GM04504 (cell line): ENCODE measurements at places on chromosomes 12 and 14.

DNA sequence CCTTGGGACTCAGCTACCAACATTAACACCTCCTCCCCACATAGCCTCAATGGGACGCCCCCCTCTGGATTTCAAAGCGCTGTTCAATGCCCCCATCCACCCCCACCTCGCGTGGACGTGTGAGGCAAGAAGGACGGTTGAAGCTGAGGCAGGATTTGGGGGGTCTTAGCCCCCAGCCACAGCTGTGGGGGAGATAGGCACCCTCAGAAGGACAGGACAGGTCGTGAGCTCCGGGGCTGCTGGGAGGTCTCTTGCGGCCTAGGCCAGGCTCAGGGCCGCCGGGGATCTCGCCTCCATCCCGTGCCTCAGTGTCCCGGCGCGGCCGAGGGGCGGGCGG, 8.3 kb upstream of the SP7 start:
- DNase-seq = no peak

DNA sequence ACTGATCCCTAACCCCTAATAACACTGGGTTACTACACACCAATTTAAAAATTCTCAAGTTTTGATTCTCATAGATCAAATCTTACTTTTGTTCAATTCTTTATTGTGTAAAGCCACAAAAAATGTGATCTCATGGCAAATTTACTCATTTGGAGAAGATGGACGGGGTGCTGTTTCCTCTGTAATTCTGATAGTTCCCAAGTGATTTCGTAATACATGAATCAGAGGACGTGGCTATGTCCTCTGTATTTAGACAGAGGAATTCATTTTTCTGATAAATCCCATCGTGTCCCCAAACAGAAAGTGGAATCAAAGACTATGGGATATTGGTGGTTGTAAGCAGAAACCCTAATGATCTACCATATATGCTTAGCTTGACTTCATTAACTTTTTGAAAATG, 76.6 kb upstream of the GNG2 start:
- DNase-seq = peak; percentile 55

GRCh38 chr14:21436567-21437062, 19.3 kb downstream of the CHD8 start:
- no peak for DNase-seq

DNA sequence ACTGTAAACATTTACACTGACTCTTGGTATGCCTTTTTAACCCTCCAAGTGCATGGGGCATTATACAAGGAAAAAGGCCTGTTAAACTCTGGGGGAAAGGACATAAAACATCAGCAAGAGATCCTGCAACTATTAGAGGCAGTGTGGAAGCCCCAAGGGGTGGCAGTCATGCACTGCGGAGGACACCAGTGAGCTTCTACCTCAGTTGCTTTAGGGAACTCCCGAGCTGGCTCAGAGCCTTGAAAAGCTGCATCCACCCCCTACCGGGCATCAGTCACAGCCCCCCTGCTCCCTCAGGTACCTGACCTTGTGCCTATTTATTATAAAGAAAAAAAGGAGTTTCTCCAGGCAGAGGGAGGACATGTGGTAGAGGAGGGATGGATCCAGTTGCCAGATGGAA, 695.6 kb upstream of the LMO3 start:
- DNase-seq = no peak

DNA sequence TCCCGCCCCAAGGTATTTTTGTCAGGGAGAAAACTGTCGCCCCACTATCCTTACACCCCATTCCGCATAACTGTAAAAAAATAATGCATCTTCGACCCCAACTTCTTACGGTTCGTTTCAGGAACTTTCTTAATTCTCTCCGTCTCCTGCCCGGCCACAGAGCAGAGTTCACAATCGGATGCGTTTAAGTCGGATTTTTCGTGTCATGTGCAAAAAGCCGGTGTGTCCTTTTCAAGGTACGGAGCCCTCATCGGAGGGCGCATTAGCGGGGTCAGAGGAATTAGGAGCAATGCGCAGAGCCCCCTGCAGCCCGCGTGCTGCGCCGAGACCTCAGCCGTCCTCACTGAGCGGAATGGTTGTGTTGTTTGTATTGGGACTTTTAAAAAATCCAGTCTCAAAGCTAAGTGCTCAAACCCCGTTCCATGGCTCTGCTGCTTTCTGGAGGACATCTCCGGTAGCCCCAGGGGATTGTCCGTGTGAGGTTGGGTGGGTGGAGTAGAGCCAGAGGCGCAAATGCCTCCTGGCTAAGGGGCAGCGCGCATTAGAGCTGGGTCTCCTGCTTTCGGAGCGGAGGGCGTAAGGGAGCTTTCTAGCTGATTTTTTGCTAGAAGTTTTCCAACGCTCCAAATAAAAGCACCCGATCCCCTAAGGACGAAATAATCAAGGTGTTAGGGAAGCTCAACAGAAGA, 3.9 kb upstream of the GSC start:
- no peak for DNase-seq

GRCh38 chr12:89250636-89251035, 101.7 kb downstream of the DUSP6 start:
- DNase-seq = no peak

- DNase-seq = peak; percentile 3
Observed at GRCh38 chr14:28707814-28708213, 58.8 kb upstream of the FOXG1 start.

DNA sequence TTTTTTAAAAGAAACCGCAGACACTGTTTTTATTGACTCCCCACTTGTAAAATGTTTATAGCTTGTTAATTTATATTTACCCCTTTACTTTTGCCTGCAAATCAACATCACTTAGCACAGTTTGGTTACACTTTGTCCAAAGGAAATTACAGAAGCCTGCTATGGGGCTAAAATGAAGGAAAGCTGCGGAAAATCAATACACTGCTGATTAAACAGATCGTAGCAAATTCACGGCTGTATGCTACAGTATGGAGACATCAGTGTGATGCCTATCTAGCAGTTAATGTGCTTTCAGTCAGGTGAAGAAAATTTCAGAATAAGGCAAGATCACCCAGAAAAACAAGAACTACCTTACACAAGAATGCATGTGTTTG, 110.0 kb downstream of the FOXG1 start:
- DNase-seq = no peak

GRCh38 chr14:101470266-101470665, 91.0 kb upstream of the DIO3 start:
- no peak for DNase-seq

DNA sequence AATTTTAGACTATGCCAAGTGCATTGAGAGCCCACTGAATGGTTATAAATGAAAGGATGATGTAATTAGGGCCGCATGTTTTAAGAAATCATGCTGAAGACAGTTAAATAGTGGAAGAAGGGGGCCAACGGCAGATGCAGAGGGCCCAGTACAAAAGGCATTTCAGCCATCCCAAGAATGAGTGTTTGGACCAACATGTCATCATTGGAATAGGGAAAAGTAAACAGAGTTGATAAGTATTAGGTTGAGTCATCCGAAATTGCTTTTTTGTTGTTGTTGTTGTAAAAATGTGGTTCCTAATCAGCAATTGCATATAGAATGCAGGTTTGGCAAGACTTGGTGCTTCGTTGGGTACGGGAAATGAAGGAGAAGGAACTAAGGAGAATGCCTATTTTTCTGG, 29.5 kb downstream of the BMP4 start:
- DNase-seq = no peak

DNA sequence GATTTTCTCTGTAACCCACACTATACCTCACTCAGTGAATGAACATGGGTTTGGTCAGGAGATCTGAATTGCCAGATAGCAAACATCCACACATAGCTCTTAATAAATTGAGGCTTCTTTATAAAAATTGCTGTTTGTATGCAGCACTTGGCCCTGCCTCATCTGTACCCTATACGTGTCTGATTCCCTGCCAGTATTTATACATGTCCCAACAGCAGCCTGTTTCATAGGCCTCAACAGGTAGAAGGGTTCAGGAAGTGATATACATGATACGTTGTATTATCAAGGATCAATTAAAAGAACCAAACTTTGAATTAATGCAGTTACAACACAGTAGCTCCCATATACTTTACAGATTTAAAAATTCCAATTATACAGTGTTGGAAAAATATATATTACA, 32.3 kb downstream of the RASSF9 start:
- no peak for DNase-seq

GRCh38 chr12:6813363-6813762, 8.3 kb upstream of the GPR162 start:
- DNase-seq = no peak

DNA sequence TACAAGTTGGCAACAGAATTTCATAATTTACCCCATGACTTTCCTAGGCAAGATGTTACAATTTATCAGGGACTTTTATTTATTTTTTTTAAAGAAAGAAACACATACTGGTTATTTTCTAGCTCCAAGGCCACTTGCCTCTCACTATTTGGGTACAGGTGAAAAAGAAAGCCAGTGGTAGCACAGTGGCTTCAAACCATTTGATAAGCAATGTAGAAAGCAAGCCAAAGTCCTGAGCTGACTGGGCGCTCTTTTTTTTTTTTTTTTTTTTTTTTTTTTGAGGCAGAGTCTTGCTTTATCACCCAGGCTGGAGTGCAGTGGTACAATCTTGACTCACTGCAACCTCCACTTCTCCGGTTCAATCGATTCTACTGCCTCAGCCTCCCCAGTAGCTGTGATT, 73.3 kb downstream of the STXBP6 start:
- DNase-seq = no peak

DNA sequence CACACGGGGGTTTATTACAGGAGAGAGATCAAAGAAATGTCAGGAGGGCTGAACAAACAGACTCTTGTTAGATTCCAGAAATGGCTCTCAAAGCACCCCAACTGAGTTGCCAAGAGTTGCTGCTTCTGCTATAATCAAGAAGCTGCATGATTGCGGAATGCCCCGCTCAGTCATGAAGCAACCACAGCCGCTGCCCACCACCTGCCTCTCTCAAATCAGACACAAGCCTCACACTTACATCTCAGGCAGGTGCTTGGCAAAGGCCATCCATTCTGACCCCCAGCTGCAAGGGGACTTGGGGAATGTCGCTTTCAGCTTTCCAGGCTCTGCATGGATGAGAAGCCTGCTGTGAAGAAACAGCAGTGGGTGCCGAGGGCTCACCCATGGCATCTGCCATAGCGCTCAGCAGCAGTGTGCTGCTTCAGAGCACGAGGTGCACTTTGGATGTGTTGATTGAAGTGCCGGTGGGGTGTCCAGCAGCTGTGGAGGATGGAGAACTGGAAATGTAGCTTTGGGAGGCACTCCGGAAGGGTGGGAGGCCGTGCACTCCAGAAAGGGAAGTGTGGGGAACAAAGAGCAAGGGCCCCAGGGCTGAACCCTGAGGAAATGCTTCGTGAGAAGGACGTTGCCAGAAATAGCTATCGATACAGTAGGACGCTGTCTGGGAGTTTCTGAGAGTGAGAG, 37.7 kb downstream of the LRRC74A start:
- no peak for DNase-seq

DNA sequence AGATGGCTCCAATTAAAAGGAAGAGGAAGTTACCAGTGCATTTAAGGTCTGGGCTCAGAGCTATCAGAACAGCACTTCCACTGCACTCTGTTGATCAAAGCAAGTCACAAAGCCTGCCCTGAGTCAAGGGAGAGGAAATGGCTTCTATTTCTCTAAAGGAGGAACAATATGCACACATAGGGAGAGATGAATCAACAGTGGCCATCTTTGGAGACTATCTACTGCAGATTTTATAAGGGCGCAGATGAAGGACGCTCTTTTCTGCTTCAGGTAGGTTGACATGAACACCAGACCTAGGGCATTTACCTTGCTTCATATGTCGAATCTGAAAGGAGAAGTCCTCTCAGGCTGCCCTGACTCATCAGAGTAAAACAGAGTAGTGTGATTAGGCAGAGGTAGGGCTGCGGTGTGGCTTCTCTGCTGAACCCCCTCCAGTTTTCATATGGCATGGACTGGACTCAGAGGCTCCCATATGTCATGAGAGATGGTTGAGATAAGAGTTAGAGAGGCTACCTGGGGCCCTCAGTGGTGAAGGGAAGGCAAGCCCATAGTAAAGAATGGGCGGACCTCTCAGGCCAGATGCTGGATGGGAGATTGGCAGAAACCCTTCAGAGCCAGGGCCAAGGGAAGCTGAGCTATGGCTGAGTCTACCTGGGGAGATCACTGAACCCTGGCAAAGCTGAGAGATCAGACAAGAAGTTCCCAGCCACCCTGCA, 84.4 kb downstream of the ARF6 start:
- DNase-seq = no peak

GRCh38 chr12:89135976-89136634, 216.2 kb downstream of the DUSP6 start:
- no peak for DNase-seq
